ENCODE measurements at places on chromosomes 4 and X.

- no peak for DNase-seq
These were observed 100.8 kb downstream of the ZAR1 start for GRCh38 chr4:48590884-48591283.

DNA sequence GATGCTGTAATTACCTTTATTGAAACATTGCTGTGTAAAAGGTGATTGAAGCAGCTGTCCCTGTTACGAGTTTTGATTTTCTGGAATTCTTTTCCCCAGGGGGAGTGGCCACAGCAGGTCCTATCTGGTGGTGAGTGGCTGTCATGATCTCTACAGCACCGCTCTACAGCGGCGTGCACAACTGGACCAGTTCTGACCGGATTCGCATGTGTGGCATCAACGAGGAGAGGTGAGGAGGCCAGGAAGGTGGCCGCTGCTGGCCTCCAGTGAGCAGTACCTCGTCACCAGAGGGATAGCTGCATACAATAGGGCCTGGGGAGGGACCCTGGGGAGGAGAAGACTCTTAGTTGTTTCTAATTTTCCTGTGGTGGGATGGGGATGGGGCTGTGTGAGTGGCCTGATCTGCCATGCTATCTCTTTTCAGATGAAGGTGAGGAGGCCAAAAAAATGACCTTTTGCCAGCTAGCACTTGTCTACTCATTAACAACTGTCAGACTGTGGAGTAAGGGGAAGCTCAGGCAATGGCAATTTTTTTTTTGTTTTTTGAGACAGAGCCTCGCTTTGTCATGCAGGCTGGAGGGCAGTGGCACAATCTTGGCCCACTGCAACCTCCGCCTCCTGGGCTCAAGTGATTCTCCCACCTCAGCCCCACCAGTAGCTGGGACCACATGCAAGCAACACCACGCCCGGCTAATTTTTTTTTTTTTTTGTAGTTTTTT, 22.8 kb downstream of the BCORL1 start:
- no peak for DNase-seq

GRCh38 chr4:135382280-135382959, 1180.8 kb upstream of the PABPC4L start:
- DNase-seq = no peak

DNA sequence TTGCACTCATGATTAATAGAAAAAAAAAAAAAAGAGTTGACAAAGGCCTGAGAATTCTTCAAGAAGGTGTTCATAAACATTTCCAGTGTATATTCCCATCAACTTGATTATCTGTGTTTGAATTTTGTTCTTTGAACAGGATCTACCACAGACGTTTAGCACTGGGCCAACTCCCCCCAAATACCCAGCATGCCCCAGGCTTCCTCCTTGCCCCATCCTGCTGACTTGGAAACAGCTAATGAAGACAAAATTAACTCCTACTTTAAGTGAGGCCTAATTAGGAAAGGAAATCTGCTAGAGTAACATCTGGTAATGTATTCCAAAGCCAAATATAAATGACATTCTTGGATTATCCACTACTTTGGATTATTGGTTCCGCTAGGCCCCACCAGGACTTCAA, 52.5 kb downstream of the PPARGC1A start:
- no peak for DNase-seq

- no peak for DNase-seq
These were observed 22.0 kb upstream of the VEGFC start for GRCh38 chr4:176814770-176815169.

- no peak for DNase-seq
These were observed 2.2 kb downstream of the AKAP17A start for GRCh38 chrX:1593286-1594271.

GRCh38 chr4:89072921-89073320, 15.9 kb upstream of the FAM13A start:
- no peak for DNase-seq

DNA sequence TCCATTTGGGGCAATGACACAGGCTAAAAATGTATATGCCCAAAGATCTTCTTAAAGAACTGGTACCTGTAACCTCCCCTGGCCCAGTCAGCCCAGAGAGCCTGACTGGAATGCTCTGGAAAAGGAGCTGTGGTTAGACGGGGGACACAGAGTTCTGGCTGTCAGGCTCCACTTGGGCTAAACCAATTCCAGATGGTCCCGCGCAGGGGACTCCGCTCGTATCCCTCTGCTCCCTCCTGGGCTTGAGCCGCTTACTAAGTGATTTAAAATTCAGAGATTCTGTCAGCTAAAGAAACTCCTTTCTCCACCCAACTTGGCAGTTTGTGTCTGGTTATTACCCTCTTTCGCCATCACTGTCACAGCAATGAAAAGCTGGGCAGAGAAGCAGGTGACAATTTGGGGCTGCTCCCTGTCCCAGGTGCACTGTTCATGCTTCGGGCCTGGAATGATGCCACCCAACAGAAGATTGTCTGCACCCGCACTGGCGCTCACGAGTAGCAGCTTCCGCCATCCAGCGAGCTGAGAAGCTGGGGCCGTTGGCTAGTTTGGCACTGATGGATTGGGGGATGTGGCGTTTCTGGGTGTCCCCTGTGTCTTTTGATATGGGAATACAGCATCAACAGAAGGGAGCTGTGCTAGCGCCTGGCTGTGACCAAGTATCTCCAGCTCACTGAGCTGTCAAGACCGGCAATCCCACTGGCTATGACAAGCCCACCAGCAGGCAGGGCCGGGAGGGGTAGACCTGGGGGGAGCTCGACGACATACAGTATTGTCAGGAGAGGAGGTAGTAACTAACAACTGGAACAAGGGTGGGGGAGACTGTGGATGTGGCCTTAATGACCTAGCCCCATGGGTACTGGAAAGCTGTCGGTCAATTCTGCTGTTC, 6.7 kb upstream of the IRAK1 start:
- no peak for DNase-seq

DNA sequence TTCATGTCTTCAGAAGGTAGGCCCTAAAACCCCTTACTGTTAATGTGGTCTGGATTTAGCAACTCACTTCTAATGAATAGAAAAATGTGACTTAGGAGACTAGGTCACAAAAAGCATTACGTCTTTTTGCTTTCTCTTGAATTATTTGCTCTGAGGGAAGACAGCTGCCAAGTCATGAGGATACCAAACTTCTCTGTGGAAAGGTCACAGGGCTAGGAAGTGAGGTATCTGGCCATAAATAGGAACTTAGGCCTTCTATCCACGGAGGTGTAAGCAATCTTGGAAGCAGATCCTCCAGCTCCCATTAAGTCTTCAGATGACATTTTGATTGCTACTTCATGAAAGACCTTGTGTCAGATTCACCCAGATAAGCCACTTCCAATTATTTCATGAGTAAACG, 120.6 kb downstream of the JADE1 start:
- DNase-seq = no peak

GRCh38 chr4:109985993-109986974, 73.6 kb downstream of the EGF start:
- DNase-seq = no peak

GRCh38 chr4:125369098-125369497, 54.3 kb downstream of the FAT4 start:
- no peak for DNase-seq

DNA sequence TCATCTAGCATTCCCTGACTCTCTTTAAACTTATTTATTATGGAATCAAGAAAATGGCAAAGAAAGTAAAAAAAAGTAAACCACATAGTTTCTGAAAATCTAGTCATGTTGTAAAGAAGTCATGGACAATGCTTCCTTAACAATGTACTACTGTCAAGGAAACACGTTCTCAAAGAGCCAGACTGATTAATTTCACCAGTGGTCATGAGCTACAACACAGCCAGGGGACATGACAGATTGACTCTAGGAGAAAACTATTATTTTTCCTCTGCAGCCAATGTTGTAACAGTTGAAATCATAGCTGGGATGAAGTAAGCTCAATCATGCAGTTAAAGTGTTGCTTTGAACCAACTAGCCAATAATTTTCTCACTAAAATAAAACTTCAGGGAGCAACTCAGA, 109.2 kb downstream of the MAPK10 start:
- DNase-seq = no peak

DNA sequence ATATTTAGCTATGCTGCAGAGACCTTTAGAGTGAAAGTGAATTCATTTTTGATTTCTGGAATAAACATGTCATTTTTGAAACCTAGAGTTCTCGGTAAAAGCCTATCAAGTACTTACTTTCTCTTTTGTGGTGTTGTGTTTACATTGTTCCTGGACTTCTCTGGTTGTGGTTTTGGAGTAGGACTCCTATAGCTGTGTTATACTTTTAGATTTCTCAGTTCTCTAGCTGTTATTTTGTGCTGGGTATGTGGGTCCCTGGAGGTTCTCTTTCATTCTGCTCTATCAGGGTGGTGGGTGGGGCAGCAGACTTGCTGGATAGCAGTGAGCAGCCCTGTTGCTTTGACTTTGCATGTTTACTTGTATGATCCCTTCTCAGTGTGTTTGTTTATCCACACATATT, 25.6 kb upstream of the MSMO1 start:
- peak; percentile 39 for DNase-seq

- no peak for DNase-seq
These were observed 119.6 kb upstream of the LDB2 start for GRCh38 chr4:17018013-17018412.

- no peak for DNase-seq
These were observed 1470.6 kb downstream of the PCDH19 start for GRCh38 chrX:98939456-98939855.

DNA sequence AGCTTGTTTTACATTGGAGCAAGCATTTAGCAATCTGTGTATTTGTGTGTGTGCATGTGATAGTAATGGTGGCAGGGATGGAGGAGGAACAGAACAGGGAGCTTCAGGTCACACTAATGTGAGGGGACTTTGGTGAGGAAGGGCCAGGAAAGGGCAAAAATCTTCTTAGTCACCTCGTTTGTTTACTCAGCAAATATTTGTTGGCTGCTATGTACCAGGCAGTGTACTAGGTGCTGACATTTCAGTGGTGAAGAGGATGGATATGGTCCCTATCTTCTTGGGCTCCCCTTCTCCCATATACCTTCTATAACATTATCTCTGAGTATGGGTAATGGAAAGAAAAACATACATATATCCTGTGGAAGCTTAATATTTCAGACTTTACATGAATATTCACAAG, 48.5 kb upstream of the HDAC8 start:
- no peak for DNase-seq

DNA sequence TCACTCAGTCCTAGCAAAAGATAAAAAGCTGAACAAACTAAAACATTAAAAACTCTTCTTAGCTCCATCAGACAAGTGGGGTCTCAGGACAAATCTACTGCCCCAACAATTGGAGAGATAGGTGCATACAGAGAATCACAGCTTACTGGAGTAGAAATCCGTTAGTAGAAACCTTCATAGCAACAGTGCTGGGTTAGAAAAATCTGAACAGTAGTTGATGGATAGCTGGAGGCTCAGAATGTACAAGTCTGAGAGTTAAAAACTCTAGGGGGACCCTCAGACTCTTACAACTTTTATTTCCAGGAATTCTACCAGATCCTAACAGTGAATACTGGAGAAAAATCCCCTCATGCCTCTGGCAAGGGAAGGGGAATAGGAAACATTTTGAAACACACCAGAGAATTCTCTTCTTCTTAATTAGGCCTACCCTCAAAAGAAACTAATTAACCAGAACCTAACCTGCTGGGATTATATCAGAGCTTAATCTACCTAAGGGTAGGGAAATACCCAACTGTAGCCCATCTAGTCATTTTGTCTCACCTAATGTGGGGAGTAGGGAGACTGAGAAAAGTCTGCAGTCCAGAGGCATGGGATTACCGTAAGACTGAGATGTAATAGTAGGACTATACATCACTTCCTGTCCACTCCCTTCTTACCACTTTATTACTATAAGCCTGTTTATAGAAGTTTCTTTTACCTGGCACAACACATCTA, 165.0 kb upstream of the CTSO start:
- DNase-seq = no peak

GRCh38 chrX:154058214-154058997, 38.7 kb upstream of the IRAK1 start:
- no peak for DNase-seq

DNA sequence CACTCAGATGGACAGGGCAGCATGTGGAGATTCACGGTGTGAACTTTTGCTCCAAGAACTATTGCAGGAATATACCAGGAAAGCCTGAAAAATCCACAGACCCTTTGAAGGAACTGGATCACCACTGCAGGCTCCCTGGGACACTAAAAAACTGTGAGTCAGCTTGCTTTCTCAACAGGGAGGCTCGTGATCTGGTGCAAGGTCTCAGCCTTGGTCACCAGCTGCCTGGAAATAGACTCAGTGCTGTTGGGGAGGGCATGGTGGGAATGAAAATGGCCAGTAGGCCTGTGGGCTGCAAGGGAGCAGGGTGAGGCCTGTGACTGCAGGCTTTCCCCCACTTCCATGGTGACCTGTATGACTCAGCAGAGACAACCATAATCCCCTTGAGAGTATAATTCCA, 426.4 kb upstream of the RPS6KA3 start:
- DNase-seq = no peak

DNA sequence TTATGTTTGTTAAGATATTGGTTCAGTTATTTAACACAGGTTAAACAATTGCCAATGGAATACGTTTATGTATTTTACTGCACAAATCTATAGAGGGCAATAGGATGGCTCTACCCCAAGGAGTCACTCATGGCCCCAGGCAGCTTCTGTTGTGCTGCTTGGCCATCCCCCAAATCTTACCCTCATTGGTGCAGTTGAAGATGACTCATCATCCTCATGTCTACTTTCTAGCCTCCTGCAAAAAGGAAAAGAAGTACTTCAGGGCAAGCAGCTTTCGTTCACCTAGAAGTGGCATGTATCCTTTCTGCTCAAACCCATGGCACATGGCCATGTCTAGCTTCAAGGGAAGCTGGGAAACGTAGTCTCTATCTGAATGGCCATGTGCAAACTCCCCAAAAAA, 14.2 kb downstream of the PHOX2B start:
- DNase-seq = no peak

GRCh38 chr4:100828986-100829685, 311.3 kb upstream of the EMCN start:
- no peak for DNase-seq

DNA sequence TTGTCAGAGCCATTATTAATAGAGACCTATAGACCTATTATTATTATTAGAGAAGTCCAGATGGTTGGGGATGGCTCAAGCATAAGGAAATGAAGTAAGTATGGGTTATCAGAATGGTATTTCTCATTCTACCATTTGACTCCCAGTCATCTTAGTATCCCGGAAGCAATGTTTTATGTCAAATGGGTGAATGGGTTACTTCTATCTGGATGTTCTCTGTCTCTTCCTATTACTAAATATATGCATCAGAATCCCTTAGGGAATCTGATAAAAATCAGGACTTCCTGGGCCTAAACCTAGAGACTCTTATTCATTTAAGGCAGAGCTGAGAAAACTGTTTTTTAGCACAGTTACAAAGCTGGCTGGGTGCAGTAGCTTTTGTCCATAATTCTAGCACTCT, 149.9 kb downstream of the SLC10A7 start:
- DNase-seq = no peak

- DNase-seq = no peak
These were observed 59.6 kb downstream of the SCML2 start for GRCh38 chrX:18294893-18295292.

GRCh38 chrX:12563121-12563520, 228.1 kb upstream of the PRPS2 start:
- DNase-seq = no peak

- DNase-seq = no peak
These were observed 100.2 kb upstream of the OTUD4 start for GRCh38 chr4:145280541-145280940.

GRCh38 chrX:35351212-35351611, 408.6 kb downstream of the FAM47B start:
- DNase-seq = no peak

GRCh38 chr4:139635966-139636365, 29.7 kb upstream of the MGST2 start:
- no peak for DNase-seq

Measured in CD4-positive, alpha-beta T cell treated with Interleukin-15 for 4 hours (primary cell).